Right lobe of liver (tissue), 6 donors: ENCODE measurements at places on chromosomes 1 and 21. TPM values are rescaled to one million over a fixed set of nuclear protein-coding genes. Genes with fewer than 3 reads are reported as not detected.
A peak's percentile ranks its signal among the peaks of the same experiment; 100 is the strongest.

- no peaks in the 10 kb centered on the region for H3K36me3 ChIP-seq
- H3K27me3 ChIP-seq: no peaks in the 10 kb centered on the region
- no peaks in the 10 kb centered on the region for H3K4me1 ChIP-seq
- no peak overlapping the region for H3K4me3 ChIP-seq
- DNase-seq: no peak
Measured at GRCh38 chr1:96538111-96538641, 183.4 kb upstream of the PTBP2 start.

GRCh38 chr1:152888126-152888525 lies 10.0 kb downstream of the SMCP start:
- H3K36me3 ChIP-seq: no peaks in the 10 kb centered on the region
- H3K4me1 ChIP-seq: peaks cover 12% of the 10 kb centered on the region
- DNase-seq: no peak
- no peak overlapping the region for H3K4me3 ChIP-seq

DNA sequence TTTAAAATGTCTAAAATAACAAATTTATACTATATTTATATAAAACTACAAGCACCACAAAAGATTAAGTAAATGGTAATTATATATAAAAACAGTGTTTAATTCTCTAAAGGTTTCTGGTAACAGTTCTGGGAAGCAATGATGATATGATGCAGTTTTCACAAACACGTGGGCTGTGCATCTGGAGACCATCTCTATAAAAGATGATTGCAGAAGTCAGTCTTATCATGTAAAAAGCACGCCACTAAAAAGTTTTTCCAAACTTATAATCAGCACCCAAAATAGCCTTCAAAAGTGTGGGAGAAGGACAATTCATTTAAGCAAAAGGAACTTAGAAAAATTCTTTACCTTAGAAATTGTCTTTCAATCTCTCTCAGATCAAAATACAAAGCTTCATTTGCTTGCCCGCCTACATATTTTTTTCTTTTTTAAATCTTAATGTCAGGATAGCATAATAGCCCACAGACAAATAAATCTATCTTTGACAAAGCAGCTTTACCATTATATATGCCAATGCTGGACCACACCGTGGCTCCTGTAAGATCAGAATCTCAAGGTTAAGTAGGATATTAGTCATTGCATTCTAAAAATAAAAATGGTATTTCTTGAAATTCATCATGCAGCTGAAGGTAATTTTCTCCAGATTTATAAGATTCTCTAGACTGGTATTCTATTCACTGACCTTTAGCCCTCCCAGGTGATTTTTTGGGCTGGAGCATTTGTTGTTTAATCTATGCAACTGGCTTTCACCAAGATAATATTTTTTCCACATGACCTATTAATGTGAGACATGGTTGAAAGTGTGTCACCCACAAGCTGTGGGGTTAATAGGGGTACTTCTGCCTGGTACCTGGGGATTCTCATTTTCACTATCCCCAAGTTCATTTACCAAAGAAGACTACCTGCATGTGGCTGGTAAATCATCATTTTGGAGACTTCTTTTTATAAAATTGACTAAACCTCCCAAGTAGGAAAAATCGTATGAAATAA lies 189.6 kb upstream of the ST6GALNAC5 start:
- H3K4me1 ChIP-seq: no peaks in the 10 kb centered on the region
- no peak overlapping the region for H3K27ac ChIP-seq
- no peak for DNase-seq
- no peaks in the 10 kb centered on the region for H3K27me3 ChIP-seq
- H3K36me3 ChIP-seq: no peaks in the 10 kb centered on the region

CFAP107 gene
- not detected for total RNA-seq

SLC35D1 gene
- 70.7 TPM for total RNA-seq

SYPL2 gene
- 4.7 TPM for total RNA-seq

GRCh38 chr1:64337475-64337874 lies 132.5 kb upstream of the CACHD1 start:
- H3K27ac ChIP-seq: no peak overlapping the region
- H3K4me1 ChIP-seq: no peaks in the 10 kb centered on the region
- no peaks in the 10 kb centered on the region for H3K36me3 ChIP-seq

SUSD4 gene
- total RNA-seq: 1.9 TPM

AP4B1 gene
- total RNA-seq: 6.4 TPM

DNA sequence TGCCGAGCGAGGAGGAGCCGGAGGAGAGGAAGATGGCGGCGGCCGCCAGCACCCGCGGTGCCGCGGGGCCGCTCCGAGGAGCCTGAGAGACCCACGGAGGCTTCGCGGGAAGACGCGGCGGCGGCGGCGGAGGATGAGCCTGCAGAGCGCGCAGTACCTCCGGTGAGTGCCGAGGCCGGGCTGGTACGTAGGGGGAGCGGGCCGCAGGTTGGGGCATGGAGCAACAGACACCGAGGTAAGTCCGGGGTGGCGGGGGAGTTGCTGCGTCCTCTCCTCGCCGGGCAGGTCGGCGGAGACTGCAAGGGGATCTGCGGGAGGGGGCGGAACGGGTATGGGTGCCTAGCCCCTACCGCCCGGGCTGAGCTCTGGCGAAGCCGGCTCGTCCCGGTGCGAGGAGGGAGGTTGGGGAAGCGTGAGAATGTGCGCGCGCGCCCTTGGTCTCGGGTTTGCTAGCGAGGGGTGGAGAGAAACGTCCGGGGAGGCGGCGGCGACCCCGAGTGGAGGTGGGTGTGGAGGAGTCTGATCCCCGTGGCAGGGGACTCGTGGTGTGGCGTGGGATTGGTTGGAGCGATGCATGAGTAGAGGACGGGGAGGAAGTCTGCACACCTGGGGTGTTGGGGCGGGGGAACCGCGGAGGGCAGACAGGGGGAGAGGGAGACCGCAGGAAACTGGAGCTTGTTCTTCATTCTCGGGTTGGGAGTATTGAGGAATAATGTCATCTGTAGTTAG lies at the start of gene SMG7:
TSS of gene SMG7 (plus strand) at position 12 of the 729 bp plus-strand sequence. CDS start at position 134, 122 bp downstream.
- H3K27ac ChIP-seq: peak within 1 kb of the TSS; percentile 98
- peak within 1 kb of the TSS; percentile 95 for H3K4me3 ChIP-seq
- peaks cover 3% of the 10 kb centered on the region for H3K4me1 ChIP-seq
- no peaks in the 10 kb centered on the region for H3K36me3 ChIP-seq

DNA sequence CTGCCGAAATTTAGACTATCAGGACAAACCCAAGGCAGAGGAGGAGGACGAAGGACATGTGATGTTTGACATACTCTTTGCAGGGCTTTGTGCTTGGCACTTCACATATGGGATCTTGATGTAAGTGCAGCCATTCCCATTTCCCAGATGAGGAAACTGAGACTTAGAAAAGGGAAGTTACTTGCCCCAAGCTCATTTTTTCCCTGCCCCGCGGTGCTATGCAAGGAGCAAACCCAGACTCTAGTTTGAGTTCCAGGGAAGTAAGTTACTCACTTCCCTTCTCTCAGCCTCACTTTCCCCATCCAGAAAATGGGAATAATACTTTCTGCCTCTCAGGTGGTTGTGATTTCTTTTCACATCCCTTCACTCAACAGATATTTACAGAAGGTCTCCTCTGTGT lies 4.5 kb upstream of the FOXO6 start:
- H3K27me3 ChIP-seq: no peaks in the 10 kb centered on the region
- H3K4me1 ChIP-seq: no peaks in the 10 kb centered on the region
- no peak overlapping the region for H3K27ac ChIP-seq
- no peak for DNase-seq
- no peaks in the 10 kb centered on the region for H3K36me3 ChIP-seq

SELP gene
- total RNA-seq: 2.5 TPM

DNA sequence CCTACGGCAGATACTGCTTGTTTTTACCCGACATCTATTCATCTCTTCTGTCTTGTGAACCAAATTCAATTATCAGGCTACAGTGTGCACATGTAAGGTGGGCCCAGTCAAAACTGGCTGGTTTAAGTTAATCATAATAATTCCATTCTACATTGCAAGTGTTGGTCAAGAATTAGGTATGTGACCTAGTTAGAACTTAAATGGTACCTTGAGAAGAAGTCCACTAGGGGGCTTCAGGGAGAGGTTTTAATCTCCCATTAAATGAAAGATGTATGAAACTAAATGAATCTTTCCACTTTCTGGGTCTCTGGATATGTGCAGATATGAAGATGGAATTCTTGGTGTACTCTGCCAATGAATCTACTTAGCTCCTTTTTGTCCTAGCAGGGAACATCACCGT lies 187.1 kb downstream of the CDC42BPA start:
- no peaks in the 10 kb centered on the region for H3K27me3 ChIP-seq
- no peak for DNase-seq
- no peaks in the 10 kb centered on the region for H3K4me1 ChIP-seq
- H3K27ac ChIP-seq: no peak overlapping the region
- H3K4me3 ChIP-seq: no peak overlapping the region

- H3K36me3 ChIP-seq: no peaks in the 10 kb centered on the region
- no peak for DNase-seq
- H3K4me3 ChIP-seq: no peak overlapping the region
- H3K27me3 ChIP-seq: no peaks in the 10 kb centered on the region
Measured at GRCh38 chr1:19007491-19008441, 51.3 kb upstream of the IFFO2 start.

DNA sequence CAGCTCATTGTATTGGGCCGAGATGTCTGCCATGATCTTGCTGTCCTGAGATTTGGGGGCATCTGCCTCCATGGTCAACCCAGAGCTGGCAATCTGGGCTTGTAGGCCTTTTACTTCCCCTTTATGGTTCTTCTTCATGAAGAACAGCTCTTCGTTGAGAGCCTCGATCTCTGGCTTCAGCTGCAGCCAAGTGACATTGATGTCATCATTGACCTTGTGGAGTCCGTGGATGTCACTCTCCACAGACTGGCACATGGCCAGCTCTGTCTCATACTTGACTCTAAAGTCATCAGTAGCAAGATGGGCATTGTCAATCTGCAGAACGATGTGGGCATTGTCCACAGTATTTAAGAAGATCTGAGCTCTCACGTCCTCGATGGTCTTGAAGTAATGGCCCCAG lies 29.2 kb downstream of the RAP1A start:
- H3K36me3 ChIP-seq: no peaks in the 10 kb centered on the region
- H3K27me3 ChIP-seq: no peaks in the 10 kb centered on the region
- no peak for DNase-seq
- no peaks in the 10 kb centered on the region for H3K4me1 ChIP-seq
- no peak overlapping the region for H3K4me3 ChIP-seq

KCNE1 gene
- total RNA-seq: 2.2 TPM
